DMS79 (cell line): ENCODE measurements at places on chromosomes 3 and 15.

DNA sequence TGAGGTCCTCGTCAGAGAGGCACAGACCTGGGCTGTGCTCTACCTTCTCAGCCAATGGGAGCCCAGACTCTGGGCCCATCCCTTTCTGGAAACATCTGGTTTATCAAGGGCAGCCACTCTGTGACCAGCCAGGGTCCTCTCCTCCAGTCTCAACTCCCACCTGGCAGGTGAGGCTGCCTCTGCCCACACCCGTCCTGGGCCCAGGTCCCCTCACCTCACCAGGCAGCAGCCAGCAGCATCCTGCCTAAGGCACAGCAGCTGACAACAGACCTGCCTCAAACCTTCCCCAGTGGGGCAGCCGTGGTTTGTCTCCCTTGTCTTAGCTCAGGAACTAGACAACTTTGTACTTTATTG, 8.7 kb upstream of the VIPR1 start:
- DNase-seq, result no peak

DNA sequence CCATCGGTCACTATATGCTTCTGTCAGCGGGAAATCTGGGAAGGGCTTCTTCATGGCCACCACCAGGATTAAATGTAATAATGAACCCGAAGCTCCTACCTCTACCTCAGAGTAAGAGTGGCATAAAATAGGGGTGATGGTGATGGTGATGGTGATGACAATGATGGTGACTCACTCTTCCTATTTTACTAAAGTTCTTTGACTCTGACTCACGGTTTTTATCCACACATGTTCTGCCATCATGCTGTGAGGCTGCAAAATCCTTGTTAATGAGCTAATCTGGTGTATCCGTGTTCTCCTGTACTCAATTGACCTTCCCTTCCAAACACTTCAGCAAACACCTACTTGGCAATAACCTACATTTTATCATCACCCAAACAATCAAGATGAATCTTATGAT, 18.3 kb upstream of the FOXP1 start:
- no peak for DNase-seq

- no peak for DNase-seq
These were observed 134.6 kb downstream of the MEIS2 start for GRCh38 chr15:36965570-36966342.

GRCh38 chr3:176032043-176032442, 1165.2 kb downstream of the TBL1XR1 start:
- DNase-seq, result no peak

DNA sequence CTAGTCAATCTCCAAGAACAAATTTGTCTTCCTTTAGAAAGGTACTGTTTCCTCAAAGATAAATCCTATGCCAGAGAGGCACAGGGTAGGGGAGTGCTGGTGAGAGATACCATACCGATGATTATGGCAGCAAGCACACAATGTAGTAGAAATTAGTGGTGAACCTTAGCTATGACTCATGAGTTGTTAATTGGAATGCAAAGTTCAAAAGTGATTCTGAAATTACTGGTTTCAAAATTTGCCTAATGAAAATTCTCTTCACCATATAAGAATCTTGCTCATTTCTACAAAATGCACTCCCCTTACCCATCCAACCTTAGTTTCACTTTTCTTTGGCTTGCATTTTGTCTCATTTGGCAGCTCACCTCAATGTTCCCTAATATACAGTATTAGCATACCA, 139.5 kb upstream of the SLC2A2 start:
- no peak for DNase-seq

GRCh38 chr3:154164387-154164786, 43.2 kb downstream of the ARHGEF26 start:
- no peak for DNase-seq

- no peak for DNase-seq
These were observed 4.2 kb upstream of the PEX5L start for GRCh38 chr3:180040966-180041365.

GRCh38 chr3:187946163-187946691, 201.0 kb upstream of the BCL6 start:
- DNase-seq, result peak; percentile 64

DNA sequence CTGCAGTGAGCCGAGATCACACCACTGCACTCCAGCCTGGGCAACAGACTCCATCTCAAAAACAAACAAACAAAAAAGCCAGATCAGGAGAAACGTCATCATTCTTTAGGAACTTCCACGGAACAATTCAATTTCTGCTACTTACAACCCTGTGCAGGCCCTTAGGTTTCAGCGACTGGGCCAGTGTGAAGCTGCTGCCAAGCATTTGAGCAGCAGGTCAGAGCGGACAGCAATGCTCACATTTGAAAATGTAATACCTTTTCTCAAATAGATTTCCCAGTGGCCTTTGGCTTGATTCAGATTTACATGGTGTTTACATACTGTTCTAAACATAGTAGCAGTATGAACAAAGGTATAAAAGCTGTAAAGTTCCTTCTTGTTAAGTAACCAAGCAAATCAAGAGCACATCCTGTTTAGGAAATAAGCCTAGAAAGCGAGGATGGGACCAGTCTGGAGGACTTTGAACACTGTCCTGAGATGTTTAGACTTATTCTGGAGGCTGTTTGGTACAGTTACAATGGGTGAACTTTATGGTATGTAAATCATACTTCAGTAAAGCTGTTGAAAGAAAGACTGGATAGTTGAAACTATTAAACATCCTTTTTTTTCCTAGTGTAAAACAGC, 141.2 kb downstream of the HCN4 start:
- DNase-seq, result no peak

DNA sequence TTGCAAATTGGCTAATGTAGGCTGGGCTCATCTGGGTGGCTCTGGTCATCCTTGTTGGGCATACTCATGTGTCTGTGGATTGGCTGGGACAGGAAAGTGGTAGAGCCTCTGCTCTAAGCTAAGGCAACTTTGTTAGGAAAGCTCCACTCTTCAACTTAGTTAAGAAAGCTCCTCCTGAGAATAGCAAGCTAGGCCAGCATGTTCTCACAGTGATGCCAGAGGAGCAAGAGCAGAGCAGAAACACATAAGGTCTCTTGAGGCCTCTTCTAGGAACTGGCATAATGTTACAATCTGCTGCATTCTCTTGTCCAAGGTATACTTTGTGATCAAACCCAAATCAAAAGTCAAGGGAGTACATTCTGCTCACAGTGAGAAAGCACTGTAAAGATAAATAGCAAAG, 158.6 kb upstream of the RORA start:
- no peak for DNase-seq

- no peak for DNase-seq
These were observed 5.8 kb upstream of the SUCNR1 start for GRCh38 chr3:151867666-151868065.

GRCh38 chr3:78863306-78864203, 904.2 kb downstream of the ROBO1 start:
- DNase-seq, result no peak

DNA sequence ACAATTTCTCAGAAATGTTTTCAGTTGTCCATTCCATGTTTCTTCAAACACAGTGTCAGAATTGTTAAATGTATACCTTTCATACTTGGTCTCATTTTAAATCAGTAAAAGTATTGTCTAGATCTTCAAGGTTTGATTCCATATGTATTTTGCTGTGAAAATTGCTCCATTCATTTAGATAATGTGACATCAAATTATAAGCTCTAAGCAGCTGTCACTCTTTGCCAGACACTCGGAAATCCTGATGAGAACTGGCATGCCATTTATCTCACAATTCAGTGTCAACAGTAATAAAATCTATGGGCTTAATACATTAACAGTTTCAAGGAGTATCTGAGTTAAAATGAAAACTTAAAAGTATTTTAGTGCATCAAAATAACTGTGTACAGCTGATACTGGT, 1025.3 kb upstream of the EPHA6 start:
- no peak for DNase-seq

DNA sequence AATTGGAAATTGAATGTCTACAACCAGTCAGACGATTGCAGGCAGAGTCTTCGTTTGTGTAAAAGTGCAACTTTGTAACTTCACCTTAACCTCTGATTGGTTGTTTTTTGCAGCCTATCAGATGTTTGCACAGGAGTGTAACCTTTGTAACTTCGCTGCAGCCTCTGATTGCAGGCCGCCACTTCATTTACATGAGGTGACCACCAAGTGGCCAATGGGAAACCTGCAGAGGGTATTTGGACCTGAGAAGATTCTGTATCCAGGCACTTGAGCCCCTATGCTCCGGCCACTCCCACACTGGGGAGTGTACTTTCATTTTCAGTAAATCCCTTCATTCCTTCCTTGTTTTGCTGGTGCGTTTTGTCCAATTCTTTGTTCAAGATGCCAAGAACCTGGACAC, 68.1 kb upstream of the PFN2 start:
- no peak for DNase-seq

- no peak for DNase-seq
These were observed 35.2 kb downstream of the ZIC4 start for GRCh38 chr3:147371140-147371539.

GRCh38 chr15:51677452-51677851, 3.9 kb upstream of the SCG3 start:
- DNase-seq, result no peak

DNA sequence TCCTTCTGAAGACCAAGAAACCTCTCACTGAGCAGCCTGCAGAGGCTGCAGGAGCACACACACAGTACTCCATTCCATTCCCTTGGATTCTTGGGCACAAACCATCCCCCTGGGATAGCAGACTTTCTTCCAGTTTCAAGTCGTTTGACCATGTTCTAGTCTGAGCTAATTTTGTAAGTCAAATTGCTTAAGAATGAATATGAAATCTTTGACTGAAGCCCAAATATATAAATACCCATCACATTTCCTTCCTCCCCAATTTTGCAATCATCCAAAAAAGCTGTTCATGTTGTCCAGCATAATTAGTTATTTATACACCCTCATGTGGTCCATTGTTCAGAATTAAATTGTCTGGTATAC, 231.2 kb upstream of the TPRG1 start:
- no peak for DNase-seq

DNA sequence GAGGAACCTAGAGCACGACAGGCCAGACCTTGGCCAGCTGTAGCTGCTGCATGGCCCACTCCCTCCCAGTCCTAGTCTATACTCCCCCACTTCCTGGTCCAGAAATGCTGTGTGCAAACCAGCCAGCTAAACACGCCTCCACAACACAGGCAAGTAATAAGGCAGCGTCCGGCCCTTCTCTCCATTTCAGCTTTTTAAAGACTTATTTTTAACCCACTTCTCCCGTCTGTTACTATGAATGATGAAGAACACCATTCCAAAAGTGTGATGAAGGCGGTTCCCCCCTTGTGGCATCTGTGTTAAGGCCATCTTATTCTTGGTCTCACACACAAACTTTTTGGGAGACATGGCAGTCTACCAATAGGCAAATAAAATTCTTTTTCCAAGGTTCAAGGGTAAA, 164.1 kb upstream of the CHRNA7 start:
- DNase-seq, result no peak
